NB4 (cell line): ENCODE measurements at places on chromosomes 2 and 18.

- peak; percentile 24 for DNase-seq
Observed at GRCh38 chr2:61575447-61575859, 37.3 kb upstream of the XPO1 start.

- DNase-seq, result no peak
Observed at GRCh38 chr2:240469740-240470139, 34.3 kb downstream of the GPC1 start.

DNA sequence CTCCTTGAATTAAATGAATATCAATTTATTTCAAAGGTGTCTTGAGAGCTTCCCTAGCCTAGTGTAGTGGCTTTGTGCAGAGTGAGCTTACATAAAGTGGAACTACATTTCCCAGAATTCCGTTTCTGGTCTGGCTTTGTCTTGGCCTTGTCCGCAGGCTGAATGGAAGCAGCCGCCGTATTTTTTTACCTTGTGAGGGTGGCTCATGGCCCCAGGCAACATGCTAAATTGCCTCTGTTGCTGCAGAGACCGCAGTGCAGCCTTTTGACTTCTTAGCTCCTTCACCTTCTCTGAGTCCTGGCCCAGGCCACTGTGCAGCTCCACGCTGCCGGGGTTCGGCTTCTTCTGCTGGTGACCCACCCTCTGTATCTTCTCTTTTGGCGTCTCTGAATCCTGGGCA lies 114.8 kb upstream of the SLC38A11 start:
- DNase-seq, result no peak

- no peak for DNase-seq
Observed at GRCh38 chr2:12270876-12271588, 445.7 kb upstream of the TRIB2 start.

DNA sequence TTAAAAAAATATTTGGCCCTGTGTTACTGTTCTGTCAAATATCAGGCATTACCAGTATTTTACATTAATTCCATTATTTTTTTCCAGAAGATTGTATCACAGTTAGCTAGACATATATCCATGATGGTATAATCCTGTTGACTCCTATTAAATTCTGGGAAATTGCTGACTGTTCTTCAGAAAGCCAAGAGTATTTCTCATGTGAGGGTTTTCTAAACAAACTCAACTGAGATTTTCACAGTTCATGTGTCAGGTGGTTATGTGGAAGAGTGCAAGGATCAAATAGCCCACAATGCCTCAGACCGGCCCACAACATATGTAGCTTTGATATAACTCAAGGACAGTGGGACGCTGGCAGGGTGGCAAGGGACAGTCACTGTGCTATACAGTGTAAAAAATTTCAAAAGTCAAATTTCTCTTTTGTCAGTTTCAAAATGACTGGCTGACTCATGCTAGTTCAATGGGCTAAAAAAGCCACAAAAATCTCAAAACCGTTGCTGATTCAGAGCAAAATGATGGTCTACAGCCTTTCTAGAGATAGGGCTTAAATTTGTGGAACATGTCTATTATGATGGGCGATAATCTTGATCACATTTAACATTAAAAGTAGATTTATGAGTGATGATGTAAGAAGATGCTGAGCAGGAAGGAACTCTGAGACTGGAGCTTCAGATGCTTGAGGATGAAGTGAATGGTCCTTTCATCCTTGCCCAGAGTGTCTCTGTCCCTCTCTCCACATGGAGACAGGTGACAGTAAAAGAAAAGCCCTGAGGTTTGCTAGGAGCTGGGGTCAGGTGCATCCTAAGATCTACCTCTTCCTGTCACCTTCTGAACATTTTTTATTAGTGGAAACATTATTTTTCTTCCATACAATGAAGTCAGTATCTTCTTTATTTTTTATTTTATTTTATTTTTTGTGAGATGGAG lies 175.8 kb upstream of the PIEZO2 start:
- DNase-seq, result peak; percentile 48

GRCh38 chr18:55477499-55477859 lies 110.5 kb downstream of the TCF4 start:
- peak; percentile 30 for DNase-seq

DNA sequence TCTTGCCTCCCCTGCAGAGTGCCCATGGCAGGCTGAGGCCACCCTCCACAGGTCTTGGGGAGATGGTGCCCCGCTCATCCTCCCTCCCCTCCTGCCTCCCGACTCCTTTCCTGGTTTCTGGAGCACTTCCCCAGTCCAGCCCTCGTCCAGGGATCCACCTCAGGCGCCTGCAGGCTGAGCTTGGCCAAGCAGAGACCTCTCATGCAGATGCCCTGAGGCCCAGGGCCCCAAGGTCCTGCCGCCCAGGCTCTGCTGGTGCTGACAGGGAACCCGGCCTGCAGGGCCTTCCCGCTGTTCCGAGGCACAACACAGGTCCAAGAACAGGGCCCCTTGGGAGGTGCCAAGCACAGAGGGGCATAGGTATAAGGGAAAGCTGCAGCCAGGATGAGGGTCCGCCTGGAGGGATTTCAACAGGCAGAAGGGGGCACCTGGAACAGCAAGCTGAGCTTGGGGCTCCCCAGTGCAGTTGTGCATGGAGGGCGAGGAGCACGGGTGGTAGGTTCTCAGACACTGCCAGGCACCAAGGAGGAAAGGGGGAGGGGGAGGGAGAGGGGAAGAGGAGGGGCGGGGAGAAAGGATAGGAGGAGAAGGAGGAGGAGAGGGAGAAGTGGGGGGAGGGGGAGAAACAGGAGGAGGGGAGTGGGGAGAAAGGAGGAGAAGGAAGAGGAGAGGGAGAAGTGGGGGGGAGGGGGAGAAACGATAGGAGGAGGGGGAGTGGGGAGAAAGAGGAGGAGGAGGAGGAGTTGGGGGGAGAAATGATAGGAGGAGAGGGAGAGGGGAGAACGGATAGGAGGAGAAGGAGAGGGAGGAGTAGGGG lies 1.2 kb upstream of the ANO7 start:
- DNase-seq, result no peak

DNA sequence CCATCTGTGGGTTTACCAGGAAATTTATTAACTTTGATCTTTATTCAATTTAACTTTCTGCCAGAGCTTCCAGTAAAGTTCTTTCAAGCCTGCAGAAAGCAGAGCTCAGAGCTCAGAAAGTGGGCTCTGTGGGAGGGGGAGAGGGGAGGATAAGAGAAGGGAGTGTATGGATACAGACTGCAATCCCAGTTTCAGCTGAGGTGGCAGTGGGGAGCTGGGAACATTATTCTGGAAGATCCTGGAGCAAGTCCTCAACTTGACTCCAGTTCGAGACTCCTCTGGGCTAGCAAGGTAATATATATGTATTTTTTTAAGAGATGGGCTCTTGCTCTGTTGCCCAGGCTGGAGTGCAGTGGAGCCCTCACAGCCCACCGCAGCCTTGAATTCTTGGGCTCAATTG lies 108.9 kb upstream of the NABP1 start:
- DNase-seq, result no peak
